ENCODE measurements at places on chromosomes 4 and X.

- DNase-seq: no peak
Measured at GRCh38 chr4:36363024-36363423, 81.6 kb downstream of the DTHD1 start.

GRCh38 chr4:40506066-40506465, 123.6 kb downstream of the RBM47 start:
- no peak for DNase-seq

- DNase-seq: no peak
Measured at GRCh38 chrX:3648084-3648483, 65.4 kb downstream of the PRKX start.

- no peak for DNase-seq
Measured at GRCh38 chrX:17590892-17591740, 146.2 kb upstream of the SCML1 start.

- DNase-seq: no peak
Measured at GRCh38 chr4:76984788-76985211, 35.2 kb downstream of the SEPTIN11 start.

DNA sequence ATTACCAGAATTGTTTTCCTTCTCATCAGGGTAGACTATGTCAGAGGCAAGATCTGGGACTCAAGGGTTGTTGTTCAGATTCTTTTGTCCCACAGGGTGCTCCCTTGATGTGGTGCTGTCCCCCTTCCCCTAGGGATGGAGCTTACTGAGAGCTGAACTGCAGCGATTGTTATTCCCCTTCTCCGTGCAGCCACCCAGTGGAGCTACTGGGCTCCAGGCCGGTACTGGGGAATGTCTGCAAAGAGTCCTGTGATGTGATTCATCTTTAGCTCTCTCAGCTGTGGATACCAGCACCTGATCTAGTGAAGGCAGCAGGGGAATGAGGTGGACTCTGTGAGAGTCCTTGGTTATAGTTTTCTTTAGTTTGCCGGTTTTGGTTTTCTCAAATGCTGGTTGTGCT, 247.4 kb upstream of the HAND2 start:
- DNase-seq: no peak

DNA sequence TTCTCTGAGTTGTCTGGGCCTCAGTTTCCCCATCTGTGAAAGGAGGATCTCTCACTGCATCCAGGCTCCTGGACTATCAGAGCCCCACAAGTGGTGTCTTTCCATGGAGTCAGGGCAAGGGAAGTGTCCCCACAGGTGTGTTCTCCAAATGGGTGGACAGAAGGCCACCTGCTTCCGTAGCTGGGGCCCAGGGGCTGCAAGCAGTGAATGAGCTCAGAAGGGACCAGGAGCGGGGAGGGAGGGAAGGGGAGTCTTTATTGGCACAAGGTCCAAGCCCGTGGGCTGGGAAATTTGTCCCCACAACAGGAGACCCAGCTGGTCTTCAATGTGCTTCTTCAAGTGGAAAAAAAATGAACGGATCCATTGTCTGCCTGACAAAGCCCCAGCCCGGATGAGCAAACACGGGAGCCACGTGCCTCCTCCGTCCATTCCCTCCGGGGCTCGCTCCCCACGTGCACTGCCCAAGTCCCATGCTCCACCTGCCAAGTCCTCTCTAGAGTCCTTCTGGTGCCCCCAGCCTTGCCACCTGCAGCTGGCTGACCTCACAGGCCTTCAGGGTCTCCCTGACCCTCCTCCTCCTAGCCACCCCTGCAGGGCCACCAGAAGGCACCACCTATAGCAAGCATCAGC, 72.0 kb downstream of the JAKMIP1 start:
- DNase-seq: no peak

GRCh38 chr4:65033899-65034298, 624.6 kb upstream of the TECRL start:
- no peak for DNase-seq

DNA sequence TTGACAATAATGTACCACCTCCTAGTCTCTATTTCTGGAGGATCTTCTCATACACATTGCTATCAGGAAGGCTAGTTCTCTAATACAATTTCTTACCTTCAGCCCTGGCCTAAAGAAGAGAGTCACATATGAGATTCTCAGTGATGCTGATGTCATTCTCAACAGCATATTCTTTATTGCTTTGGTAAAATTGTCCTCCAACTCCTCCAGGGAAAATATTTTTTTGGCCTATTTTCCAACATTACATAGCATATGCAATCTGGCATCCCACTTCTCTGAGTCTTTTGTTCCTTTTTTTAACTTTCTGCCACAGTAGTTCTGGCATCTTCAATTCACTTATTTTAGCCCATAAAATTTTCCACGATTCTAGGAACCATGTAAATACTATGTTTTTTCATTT, 2363.1 kb downstream of the ARAP2 start:
- DNase-seq: no peak

DNA sequence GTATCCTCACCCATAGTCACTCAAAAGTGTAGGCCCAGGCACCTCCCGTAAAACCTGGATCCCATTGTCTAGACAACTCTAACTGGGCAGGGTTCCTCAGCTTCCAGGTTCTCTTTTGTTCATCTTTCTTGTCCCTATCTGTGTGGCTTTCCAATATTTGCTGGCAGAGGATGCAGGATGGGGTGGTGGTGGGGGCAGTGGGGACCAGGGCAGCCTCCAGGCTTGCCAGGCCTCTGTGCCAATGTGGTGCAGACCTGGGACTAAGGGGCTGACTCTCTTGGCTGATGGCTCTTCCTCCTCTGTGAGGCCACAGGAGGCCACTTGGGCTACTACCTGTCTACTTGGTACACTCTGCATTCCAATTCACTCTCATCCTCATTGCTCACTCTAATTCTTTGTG, 76.4 kb downstream of the NBDY start:
- DNase-seq: no peak

GRCh38 chr4:57100979-57101651, 9.1 kb downstream of the IGFBP7 start:
- DNase-seq: no peak

GRCh38 chr4:16669036-16669435, 229.4 kb downstream of the LDB2 start:
- no peak for DNase-seq

DNA sequence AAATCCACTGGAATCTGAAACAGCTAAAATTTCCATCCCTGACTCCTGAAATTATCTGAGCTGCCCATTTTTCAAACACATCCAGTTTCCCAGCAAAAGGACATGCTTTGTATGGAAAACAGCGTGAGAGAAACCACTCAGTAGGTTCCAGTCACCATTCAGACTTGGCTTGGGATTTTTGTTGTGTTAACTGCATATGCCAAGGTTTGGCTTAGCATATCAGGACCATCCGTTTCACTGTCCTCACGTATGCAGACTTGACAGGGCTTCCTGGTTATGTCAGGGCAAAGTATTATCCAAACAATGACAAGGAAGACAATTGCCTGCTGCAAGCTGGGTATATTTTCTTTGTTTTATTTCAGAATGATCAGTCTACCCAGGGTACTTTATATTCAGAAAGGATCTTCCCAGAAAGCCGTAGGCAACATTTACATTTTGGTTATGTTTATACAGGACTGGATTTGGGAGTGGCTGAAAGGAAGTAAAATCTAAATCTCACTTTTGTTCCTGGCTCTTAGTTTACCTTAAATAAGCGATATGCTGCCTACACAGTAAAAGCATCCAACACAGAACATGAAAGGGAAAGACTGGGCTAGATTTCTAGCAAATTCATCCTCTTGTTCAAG, 41.3 kb upstream of the CCKAR start:
- no peak for DNase-seq

- DNase-seq: no peak
Measured at GRCh38 chr4:173014113-173014558, 154.5 kb upstream of the GALNT7 start.

- no peak for DNase-seq
Measured at GRCh38 chr4:147958057-147958456, 226.2 kb downstream of the ARHGAP10 start.

GRCh38 chr4:23857367-23857959, 32.4 kb downstream of the PPARGC1A start:
- no peak for DNase-seq

- DNase-seq: no peak
Measured at GRCh38 chrX:51641421-51642021, 22.8 kb upstream of the CENPVL3 start.

DNA sequence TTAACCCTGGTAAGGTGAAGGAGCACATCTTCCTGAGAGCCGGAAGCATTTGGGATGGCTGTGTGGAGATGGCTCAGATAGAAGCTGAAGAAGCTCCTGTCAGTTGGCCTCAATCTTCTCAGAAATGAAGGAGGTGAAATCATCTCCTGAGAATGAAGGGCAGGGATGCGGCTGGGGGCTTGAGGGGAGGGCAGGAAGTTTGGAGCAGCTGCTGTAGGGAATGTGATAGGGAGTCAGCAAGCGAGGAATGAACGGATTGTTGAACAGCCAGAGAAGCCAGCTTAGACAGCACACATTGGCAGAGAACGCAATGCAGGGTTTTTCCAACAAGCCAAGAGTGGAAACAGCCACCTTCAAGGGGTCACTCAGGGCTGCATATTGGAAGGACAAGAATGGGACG, 10.0 kb downstream of the KCNE5 start:
- DNase-seq: no peak

- DNase-seq: no peak
Measured at GRCh38 chr4:46886711-46887110, 22.3 kb downstream of the COX7B2 start.

- no peak for DNase-seq
Measured at GRCh38 chr4:5796976-5797375, 86.0 kb downstream of the EVC start.

DNA sequence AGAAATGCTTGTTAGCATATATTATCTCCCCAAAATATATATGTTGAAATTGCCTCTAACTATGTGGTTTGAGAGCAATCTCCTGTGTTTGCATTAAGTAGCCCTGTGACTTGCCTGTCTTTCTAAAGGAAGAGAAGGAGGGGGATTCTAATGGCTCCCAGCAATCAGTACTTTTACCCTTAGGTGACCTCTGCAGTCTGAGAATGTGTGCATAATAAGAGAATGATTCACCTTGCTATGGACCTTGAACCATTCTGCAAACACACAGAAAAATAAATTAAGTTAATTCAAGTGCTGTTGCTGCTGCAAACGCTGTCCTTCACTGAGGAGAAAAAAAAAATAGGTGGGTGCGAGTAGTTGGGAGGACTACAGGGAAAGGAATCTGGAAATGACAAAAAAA, 322.2 kb downstream of the IQCM start:
- DNase-seq: no peak

- DNase-seq: no peak
Measured at GRCh38 chr4:37816006-37816405, 10.5 kb upstream of the PGM2 start.

All from activated CD4-positive, alpha-beta T cell treated with anti-CD3 and anti-CD28 coated beads, Interleukin-2, amount 50 U/mL, for 1 hour (primary cell).